ENCODE measurements at places on chromosomes 12 and 14.
A peak's percentile ranks its signal among the peaks of the same experiment; 100 is the strongest.

DNA sequence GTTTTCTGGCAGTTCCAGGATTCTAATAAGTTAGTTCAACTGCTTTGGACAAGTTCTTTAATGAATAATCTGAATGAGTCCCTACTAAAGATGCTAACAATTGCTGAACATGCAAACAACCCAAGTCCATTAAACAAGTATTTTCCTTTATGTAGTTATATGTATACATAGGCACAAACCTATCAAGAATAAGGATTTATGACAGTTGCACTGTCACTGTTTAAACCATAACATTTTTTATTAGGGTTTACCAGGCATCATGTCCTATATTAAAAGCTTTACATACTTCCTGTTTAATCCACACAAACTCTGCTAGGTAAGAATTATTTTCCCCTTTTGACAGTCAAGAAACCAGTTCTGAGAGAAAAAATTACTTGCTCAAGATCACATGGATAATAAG, 31.9 kb upstream of the COCH start:
- DNase-seq: no peak

GRCh38 chr12:83630526-83630925, 943.8 kb downstream of the TMTC2 start:
- no peak for DNase-seq

GRCh38 chr12:48764521-48764920, 24.4 kb downstream of the ADCY6 start:
- DNase-seq: no peak

DNA sequence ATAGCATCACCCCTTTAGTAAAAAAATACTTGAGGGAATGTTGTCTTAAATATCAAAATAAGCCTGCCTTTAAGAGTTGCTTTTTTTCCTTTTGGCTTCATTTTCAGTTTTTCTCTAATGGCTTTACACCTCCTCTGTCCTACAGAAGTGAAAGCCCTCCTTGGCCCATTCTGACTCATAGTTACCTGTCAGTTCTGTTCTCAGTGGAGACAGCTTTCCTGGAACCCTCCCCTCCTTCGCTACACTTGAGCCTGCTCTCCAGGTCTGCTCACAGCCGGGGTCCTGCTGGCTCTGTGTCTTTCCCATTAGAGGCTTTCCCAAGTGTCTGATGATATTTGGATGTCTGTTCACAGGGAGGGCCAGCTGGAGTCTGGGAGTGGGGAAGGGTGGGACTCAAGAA, 84.0 kb downstream of the PELI2 start:
- DNase-seq: no peak

DNA sequence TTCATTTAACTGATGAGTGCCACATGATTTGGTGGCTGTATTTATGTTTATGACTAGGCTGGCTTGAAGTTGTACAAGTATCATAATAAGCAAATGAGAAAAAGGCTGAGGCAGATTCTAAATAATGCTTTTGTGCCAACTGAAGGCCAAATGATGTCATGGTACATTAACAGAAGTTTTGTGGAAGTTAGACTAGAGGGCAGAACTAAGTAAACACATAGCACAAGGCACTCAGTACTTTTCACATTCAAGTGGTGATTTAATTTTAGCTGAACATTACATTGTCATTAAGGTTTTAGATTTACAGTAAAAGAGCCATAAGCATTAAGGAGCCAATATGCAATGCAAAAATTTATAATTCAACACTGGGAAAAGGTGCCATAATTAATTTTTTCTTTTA, 21.1 kb downstream of the PPP1CC start:
- no peak for DNase-seq

- DNase-seq: no peak
These were observed 24.0 kb downstream of the RNF34 start for GRCh38 chr12:121423682-121424623.

- no peak for DNase-seq
These were observed 7.0 kb upstream of the ANO6 start for GRCh38 chr12:45208604-45209487.

- peak; percentile 3 for DNase-seq
These were observed 16.3 kb upstream of the NFYB start for GRCh38 chr12:104154286-104154685.

DNA sequence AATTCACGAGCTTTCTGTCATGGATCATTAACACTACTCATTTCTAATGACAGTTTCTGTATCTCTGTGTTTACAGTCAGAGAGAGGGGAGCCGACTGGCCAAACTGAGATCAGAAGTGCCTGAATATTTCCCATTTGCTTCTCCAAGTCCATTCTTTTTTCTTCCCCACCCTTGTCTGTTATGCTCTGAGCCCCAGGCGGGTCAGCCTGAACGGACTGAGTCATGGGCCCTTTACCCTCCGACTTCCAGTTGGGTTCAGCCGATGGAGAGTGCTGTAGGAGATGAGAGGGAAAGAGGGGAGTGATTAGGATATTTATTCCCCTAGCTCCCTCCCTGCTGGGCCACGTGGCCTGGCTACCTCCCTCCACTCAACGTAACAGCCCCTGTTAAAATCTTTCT, 104.7 kb downstream of the PAH start:
- no peak for DNase-seq

GRCh38 chr14:65834812-65835211, 422.3 kb downstream of the FUT8 start:
- DNase-seq: no peak

DNA sequence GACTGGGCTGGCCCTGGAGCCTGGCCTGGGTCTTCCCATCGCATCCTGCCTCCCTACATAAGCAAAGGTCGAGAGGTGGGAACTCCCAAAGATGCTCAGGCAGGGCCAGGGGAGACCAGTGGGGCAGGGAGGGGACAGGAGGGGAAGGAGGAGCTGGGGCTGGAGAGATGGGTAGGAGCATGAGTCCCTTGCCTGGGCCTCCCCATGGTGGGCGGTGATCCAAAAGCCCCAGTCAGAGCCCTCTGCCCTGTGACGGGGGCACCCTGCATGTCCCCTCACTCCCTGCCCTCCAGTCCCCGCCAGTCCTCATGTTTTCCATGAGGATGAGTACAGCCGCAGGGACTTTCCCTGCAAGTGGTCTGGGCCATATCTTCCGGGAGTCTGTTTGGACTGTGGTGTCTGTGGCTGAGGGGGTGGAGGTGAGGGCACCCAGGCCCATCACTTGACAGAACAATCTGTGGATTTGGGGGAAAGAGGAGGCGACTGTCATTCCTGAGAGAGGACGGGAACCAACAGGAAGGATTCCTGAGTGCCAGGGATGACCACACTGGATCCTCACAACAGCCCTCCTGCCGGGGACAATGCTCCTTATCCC, 9.3 kb downstream of the BDKRB2 start:
- DNase-seq: no peak

GRCh38 chr12:89081719-89082369, 270.5 kb downstream of the DUSP6 start:
- no peak for DNase-seq

GRCh38 chr14:103897075-103897947, 30.9 kb upstream of the TDRD9 start:
- DNase-seq: no peak

- peak; percentile 21 for DNase-seq
These were observed 8.0 kb downstream of the ASPG start for GRCh38 chr14:104093366-104094055.

DNA sequence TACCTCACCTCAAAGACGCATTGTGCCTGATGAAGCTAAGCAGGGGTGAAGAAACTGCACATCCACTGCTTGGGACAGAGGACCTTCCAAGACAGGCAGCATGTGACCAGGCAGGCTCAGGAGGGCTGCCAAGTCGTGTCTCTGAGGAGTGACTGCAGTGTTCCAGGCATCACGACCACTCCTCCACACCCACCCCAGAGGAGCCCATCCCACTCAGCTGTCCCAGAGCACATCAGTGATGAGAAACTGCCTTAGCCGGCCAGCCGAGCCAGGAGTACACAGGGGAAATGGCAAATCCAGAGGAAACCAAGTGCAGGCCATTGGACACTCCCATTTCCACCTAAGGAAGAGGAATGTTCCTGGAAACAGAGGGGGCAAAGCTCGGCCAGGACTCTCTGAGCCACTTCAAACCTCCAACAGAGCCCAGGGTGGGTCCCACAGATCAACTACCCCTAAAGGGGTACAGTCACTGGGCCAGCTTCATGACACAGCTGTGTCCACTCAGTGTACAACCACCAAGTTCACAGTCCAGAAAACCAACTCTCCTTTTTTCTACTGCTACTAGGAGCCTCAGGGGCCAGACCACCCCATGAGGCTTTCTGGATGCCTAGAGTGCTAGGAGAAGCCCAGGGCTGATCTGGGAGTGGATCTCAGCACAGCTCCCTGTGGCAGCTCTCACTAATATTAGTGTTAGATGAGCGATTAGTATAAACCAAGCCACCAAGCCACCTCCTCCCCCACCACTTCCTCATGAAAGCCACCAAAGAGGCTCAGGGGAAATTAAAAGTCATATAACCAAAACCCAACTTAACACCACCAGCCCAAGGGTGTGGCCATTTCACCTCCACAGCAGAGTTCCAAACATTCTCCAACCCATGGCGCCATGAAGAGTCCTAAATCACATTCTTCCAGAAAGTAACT, 15.4 kb downstream of the PXN start:
- DNase-seq: peak; percentile 62

- no peak for DNase-seq
These were observed 75.6 kb downstream of the PPM1H start for GRCh38 chr12:62859321-62859737.

DNA sequence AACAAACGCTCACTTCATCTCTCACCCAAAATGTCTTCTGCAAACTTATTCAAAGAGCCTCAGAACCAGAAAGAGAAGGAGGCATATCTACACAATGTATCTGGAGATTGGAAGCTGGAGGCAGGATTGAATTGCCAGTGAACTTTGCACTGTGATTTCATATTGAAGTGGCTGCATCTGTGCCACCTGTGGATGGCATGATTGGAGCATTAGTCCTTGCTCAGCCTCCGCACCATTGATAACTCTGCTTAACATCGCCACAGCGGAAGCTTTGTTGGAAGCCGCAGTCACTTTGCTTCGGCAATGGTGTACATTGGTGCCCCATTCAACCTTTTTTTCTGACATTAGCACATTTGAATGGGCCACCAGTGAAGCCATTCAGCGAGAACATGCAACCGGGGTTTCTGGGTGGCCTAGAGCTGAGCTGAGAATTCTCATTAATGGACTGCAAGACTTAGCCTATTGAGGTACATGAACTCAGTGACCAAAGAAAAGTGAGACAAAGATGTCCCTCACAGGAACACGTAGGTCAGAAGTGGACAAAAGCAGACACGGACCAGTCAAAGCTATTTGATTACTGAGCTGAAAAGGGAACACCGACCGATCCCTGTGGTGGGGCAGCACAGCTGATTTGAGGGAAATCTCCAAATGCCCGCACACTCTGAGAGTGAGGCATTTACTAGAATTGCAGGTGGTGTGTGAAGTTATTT, 130.4 kb downstream of the BRMS1L start:
- DNase-seq: no peak

Measured in CD4-positive, alpha-beta T cell treated with Interleukin-1 beta for 1 hour (primary cell).